ENCODE measurements at places on chromosomes 5 and 9.

GRCh38 chr9:70923961-70924360, 197.5 kb downstream of the TRPM3 start:
- no peak for DNase-seq

DNA sequence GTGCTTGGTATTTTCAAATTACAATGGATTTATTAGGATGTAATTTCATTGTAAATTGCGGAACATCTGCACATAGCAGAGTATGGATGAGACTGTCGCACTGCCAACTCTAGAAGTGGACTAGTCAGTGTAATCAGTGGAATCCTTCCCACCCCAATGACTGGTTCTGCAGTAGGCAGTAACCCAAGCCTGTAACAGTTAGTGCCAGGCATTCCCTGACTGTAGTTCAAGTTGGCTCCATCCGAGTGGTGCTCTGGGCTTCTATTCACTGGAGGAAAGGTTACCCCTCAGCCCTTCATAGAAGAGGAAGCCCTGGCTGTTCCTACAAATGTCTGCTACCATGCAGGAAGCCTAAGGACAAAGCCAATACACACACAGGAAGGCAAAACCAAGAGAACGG, 23.2 kb downstream of the AK3 start:
- no peak for DNase-seq

GRCh38 chr5:105922080-105922479, 1748.7 kb downstream of the EFNA5 start:
- no peak for DNase-seq

GRCh38 chr5:104353371-104353770, 790.8 kb upstream of the NUDT12 start:
- DNase-seq, result no peak

DNA sequence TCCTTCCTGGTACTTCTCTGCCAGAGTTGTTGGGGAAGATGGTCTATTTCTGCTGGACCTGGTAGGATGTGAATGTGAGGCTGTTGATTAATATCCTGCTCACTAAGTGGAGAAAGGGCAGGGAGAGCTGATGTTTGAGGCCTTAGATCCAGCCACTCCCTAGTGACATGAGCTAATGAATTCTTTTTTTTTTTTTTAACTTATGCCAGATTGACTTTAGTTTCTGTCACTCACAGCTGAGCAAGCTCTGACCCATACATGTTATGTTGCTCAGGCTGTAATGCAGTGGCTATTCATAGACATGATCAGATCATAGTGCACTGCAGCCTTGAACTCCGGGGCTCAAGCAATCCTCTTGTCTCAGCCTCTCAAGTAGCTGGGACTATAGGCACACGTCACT, 75.1 kb upstream of the SPRY4 start:
- no peak for DNase-seq

- DNase-seq, result no peak
Measured at GRCh38 chr5:23026252-23027170, 173.4 kb upstream of the CDH12 start.

DNA sequence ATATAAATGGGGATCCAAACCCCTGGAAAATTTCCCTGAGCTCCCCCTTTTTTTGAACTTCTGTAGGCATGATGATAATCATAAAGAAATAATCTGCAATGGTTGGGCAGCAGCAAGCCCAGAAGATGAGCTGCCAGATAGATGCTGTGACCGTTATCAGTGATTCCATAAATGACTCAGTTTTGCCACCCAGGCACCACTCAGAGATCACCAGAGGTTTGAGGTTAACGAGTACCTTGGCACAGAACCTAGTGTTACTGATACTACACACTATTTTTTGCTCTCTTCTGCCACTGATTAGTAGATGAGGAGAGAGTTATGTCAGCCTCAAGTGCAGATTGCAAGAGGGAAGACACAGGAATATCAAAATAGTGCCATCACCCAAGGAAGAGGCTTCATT, 199.3 kb upstream of the PTGER4 start:
- peak; percentile 26 for DNase-seq

DNA sequence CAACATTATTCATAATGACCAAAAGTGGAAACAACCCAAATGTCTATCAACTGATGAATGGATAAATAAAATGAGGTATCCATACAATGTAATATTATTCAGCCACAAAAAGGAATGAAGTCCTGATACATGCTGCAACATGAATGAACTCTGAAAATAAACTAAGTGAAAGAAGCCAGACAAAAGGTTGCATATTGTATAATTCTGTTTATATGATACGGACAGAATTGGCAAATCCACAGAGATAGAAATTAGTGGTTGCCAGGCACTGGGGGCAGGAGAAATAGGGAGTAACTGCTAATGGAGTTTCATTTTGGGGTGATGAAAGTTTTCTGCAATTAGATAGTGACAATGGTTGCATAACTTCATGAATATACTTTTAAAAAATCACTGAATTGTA, 47.0 kb downstream of the KIF24 start:
- no peak for DNase-seq

DNA sequence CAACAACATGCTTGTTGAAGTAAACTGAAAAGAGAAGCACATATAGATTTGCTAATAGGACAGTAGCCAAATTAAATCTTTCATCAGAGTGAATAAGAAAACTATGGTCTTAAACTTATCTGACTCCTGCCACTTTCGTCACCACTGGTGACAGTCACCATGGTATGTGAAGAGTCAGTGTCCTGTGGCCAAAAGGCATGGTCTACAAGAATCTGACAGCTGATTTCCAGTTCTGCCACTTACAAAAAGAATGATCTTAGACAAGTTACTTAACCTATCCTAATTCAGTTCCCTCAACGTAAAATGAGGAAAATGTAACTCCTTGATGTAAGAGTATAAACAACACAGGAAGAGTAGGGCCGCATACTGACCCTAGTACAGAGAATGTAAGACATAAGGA, 102.0 kb downstream of the LPAR1 start:
- DNase-seq, result no peak

GRCh38 chr9:97807681-97808080, 45.3 kb upstream of the FOXE1 start:
- no peak for DNase-seq

DNA sequence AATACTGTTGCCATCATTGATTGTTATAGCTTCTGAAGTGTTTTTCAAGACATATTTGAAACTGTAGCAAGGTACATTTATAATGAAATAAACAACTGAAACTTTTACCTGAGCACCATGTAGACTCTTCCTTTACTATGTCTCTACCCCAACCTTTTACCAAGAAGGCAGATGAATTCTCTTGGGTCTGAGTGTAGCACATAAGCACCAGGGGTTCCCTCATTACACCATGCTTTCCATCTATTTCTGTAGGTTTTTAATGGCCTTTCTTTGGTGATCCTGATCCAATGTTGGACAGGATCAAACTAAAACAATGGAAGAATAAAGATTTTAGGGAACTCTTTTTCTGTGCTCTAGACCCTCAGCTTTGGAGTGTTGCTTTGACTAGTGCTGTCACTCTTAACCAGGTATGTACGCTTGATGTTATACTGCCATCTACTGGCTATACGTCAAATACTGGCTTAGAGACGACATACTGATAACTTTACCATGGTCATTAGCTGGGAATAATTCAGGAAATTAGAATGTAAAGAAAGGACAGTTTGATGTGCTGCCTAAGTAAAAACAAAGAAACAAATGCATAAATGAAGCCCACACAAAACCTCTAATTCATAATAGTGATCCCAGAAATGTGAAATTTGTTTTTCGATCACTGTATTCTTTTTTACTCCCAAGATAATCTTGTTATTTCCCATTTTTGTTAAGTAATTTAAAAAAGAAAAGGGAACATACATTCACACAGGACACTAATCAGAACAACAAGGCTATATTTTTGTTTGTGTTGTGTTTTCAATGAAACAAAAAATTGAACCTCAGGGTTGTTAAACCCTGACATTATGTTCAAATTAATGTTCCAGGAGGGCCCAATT, 30.7 kb downstream of the IFNW1 start:
- no peak for DNase-seq

DNA sequence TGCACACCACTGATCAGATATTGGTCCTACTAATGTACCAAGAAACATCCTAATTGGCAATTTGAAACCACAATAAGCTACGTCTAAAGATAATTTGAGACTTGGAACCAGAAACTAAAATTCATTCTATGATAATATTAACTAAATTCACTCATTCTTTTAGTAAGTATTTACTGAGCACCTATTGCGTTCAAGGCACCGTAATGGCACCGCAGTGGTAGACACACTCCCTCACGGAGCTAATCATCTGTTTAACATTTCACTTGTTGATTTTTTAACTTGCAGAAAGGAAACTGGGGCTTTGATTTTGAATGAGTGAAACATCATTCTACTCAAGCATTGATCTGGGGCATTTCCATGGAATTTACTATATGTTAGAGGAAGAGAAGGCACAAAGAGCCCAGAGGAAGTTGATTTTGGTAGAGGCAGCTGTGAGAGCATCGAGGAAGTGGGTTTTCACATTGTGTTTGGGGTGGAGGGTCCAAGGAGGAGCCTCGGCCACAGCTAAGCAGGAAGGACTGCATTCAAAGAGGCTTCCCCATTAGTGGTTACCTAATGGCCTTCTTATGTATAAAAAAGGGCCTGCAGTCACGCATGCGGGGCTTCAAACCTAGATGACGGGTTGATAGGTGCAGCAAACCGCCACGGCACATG, 7.1 kb downstream of the RAPGEF1 start:
- no peak for DNase-seq

GRCh38 chr9:86854898-86855523, 92.3 kb downstream of the GAS1 start:
- no peak for DNase-seq

- DNase-seq, result no peak
Measured at GRCh38 chr9:22425551-22425950, 21.1 kb upstream of the DMRTA1 start.

DNA sequence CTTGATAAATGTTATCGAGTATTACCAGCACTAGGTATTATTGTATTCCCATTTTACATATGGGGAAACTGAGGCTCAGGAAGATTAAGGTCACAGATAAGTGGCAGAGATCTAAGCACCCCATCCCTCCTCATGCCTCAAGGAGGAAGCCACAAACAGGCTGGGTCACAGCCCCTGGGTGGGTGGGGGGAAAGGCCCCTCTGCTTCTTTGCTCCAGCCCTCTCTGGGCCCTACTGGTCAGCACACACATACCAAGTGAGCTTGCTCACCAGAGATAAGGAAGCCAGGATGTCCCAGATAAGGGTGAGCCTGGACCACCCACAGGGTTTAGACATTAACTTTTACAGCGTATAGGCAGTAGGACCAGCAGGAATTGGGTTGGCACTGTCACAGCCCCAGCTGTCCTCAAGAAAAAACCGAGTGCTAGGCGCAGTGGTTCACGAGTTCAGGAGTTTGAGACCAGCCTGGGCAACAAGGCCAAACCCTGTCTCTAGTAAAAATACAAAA, 45.3 kb downstream of the STK10 start:
- no peak for DNase-seq
